NCI-H2227 treated with DMSO at 0.1 percent for 48 hours (cell line): ENCODE measurements at places on chromosomes 11 and 22.

GRCh38 chr11:62933285-62933684 is 12.1 kb upstream of the CHRM1 start:
- no peak for DNase-seq

DNA sequence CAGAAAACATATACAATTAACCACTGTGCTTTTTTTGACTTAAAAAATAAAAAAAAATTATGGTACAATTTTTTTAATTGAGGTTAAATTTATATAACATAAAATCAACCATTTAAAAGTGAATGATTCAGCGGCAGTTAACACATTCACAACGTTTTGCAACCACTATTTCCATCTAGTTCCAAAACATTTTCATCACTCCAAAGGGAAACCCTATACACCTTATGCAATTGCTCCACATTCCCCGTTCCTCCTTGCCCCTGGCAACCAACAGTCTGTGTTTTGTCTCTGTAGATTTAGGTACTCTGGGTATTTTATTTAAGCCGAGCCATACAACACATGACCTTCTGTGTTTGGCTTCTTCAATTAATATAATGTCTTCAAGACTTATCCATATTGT is 15.3 kb downstream of the DDI1 start:
- DNase-seq, result no peak

DNA sequence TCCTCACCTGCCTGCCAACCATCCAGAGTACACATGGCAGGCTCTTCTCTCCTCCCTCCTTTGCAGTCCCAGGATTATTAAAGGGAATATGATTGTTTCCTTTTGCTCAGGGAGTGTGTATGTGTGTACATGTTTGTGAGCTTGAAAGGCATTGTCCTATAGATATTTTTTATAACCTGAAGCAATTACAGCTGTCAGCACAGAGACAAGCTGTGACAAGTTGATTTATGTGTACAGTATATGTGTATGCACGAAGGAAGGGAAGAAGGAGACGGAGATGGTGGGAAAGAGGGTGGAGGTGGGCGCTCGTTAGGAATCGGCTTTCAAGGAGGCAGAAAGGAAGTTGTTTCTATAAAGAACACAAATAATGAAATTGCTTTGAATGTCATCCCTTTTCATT is 537.0 kb downstream of the NTM start:
- DNase-seq, result no peak

DNA sequence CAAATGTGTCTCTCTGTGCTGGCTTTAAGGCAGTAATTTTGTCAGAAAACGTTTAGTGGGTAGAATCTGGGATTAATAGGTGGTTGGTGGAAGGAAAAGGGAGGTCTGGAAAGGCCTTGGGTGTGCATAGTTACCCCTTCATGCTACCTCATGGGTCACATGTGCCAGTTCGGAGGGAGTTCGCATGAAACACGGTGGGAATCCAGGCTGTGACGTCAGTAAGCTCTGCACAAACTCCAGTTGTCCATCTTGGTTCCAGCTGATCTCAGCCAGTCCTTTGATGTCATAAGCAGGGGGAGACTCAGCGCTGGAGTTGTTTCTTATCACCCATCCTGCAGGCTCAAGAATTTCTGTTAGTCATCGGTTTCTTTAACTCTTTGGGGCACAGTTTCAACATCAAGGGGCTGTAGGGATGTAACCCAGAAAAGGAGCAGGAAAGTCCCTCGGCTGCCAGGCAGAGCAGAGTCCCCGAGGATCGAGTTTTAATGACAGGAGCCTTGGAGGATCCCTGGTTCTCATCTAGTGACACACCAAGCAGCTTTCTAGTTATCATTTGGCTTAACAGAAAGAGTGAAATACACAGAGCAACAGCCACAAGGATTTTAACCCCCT is 28.9 kb downstream of the MOV10L1 start:
- no peak for DNase-seq

DNA sequence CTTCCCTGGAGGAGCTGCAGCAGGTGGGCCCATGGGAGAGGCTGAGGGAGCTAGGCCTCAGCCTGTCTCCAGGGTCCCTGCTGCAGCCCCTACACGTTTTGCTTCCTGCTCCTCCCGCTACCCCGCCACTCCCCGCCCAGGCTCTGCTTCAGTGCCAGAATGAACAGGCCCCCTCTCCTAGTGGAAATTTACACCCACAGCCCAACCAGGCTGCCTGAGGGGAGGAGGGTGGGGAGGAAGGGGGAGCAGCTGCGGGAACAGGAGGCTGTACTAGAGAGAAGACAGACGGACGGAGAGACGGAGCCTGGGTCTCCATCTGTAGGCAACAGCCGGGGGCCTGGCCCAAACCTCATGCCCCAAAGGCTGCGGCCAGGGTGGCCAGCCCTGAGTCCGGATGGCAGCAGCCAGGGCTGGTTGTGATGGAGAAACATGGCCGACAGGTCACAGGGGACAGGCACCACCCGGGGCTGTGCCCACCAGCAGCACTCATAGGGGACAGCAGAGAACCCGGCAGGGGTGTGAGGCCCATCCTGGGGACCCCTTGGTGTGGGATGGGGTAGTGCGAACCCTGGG is 20.6 kb downstream of the FLRT1 start:
- DNase-seq, result no peak

DNA sequence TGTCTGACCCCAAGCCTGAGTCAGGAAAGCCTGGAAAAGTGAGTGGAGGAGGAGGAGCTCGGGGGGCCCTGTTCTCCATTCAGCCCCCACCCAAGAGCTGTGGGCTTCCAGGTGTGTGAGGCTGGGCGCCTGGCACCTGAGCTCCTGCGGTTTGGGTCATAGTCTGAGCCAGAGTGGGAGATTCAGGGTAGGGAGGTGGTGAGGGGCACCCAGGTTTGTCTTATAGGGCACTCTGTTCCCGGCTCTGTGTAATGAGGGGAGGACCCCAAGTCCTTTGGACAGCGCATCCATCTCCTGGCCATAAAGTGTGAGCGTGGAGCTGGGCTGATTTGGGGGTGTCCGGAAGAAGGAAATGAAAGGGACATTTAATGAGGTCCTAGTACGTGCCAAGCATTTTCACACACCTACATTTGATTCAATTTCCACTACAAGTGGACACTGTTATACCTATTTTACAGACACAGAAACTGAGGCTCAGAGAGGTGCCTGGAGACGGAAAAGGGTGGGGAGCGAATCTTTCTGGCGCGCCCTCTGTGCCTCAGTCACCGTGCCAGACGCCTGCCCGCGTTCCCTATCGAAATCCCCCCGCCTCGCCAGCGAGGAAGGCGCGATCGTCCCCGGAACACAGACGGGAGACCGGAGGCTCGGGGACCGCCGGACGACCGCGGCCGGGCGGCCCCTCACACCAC is 1.2 kb downstream of the NPTXR start:
- DNase-seq, result no peak

DNA sequence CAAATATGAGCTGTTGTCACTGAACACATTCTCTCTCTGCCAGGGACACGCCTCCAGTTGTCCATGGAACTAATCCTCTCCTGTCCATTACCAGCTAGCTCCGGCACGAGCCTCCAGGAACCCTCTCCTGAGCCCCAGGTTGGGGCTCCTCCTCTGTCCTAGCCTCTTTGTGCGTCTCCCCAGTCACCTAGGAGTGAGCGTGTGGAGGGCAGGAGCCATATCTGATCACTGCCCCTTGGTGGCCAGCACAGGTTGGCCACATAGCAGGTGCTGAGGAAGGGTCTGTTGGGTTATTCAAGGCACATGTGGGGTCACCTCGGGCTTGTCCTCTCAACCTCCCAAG is 2.5 kb downstream of the SYVN1 start:
- no peak for DNase-seq

GRCh38 chr11:80603472-80603871 is 1162.6 kb upstream of the TENM4 start:
- no peak for DNase-seq

GRCh38 chr11:76455331-76455730 is 10.5 kb downstream of the EMSY start:
- no peak for DNase-seq

DNA sequence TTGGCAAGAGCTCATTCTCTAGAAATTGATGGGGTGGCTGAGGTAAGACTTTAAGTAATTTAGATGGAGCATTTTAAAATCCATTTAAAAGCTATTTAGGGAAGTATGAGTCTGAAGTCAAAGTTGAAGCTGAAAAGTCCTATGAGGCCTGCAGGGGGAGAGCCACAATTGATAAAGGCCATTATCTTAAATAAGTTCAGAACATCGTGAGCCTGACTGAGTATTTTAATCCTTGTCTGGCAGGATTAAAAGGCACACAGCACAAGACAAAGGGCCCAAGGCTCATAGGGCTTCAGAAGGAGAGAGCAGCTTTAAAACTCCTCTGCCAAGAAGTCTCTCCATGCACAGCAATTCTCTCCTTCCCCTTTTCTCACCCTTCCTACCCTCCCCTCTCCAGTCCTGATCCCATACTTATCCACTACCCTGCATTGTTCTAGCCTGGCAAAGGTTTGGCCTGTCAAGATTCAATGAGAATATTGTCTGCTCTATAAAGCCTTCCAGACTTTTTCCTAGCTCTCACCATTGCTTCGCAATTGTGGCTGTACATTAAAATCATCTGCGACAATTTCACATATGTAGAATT is 1312.9 kb downstream of the FAM181B start:
- DNase-seq, result no peak

GRCh38 chr11:65786008-65786785 is 666 bp upstream of the OVOL1 start:
- DNase-seq, result no peak

DNA sequence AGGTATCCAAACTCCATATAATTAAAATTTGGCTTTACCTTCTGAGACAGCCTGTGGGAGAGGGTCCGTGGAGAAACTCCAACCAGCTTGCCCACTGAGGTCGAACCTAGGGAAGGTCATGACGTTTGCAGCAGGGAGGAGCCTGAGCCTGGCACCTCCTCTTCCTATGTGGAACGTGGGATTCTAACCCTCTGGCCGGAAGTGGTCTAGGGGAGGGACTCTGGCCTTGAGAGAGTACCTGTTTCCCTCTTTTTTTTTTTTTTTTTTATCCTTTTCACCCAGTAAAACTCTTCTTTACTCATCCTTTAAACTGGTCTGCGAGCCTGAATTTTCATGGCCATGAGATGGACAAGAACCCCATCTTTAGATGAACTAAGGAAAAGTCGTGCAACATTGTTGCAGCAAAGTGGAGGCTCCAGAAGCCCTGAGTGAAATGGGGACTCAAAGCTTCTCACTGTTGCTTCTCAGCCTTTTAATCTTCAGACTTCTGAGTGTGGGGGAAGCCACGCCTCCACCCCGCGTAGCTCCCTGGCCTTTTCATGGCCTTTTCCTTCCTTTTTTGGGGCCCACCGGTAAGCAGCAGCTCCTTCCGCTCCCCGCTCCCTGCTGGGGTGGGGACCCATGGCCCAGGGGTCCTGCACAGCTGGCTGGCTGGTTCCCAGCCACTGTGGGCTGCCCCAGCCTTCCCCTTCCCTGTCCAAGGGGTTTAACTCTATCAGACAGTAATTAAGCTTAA is 1359.9 kb downstream of the LRRC4C start:
- DNase-seq, result no peak

- DNase-seq, result no peak
Observed at GRCh38 chr11:61571337-61571736, 9.5 kb downstream of the SYT7 start.

DNA sequence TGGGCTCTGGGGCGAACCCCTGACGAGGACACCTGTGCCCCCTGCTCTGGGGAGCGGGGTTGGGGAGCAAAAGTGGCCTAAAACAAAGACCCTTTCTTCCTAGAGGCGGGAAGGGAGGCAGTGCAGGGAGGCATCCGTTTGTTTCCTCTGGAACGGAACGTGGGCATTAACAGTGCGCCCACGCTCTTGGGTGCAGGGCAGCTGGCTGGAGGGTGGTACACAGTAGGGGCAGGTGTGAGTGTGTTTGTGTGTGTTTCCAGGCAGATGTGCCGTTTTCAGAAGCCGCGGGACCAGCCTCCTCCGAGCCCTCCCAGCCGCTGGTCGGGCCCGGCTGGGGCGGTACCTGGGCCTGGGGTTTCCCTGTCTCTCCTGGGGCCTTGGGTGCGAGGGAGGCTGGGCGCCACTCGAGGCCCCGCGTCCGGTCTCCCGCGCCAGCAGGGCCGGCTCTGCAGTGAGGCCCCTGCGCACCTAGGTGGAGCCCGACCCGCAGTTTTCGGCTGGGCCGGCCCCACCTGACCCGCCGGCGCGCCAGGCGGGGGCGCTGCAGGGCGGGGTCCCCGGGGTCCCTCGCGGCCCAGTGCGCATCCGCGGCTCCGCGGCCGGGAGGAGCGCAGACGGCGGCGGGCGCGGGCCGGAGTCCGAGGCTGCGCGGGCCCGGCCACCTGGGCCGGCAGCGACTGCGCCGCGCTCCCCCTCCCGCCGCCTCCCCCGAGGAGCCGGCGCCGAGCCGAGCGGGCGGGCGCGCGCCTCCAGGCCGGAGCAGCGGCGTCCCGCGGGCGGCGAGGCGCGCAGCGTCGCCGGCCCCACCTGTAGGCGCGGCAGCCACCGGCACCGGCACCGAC is 1252.7 kb downstream of the BRD1 start:
- DNase-seq, result no peak

DNA sequence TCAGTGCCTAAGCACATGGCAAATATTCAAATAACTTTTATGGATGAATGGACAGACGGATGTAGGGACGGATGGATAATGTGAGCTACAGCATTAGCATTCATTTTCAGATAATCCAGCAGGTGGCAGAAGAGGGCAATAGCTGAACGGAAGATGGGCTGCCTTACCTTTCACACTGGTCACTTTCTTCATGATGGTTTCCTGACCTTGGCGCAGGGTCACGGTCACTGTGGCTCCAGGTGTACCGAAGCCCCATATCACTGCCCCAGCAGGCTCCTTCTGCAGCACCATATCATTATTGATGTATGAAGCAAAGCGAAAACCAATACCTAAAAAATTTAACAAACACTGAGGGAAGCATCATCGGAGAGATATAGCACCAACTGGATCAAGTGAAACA is 4.3 kb downstream of the SIAE start:
- peak; percentile 42 for DNase-seq

- DNase-seq, result no peak
Observed at GRCh38 chr22:43014316-43014868, 557 bp downstream of the PACSIN2 start.

DNA sequence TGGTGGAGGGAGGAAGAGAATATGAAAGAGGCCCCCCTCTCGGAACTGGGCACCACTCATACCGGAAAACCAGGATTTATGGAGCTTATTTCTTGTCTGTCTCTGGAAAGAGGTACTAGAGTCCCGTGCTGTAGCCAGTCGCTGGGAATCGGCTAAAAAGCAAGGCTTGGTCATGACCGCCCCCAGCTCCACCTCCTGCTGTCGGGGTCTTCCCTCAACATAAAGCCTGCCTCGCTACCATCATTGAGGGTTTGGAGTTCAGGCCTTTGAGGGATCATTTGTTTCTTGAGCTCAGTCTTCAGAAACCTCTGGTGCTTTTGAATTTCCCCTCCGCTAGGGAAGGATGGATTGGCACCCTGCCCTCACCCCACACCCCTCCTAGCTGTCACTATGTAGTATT is 97.1 kb downstream of the TSPAN18 start:
- DNase-seq, result no peak
